ENCODE measurements at places on chromosomes 3 and 15. TPM values are rescaled to one million over a fixed set of nuclear protein-coding genes. Genes with fewer than 3 reads are reported as not detected.

The ANKRD63 gene
- 2.5 TPM for total RNA-seq

The COL8A1 gene
- total RNA-seq, result 2.7 TPM

The ADAMTS7 gene
- 0.83 TPM for total RNA-seq

The TBC1D2B gene
- total RNA-seq, result 26.0 TPM

The SLC2A2 gene
- not detected for total RNA-seq

The PLAAT1 gene
- 0.75 TPM for total RNA-seq

The CPNE4 gene
- total RNA-seq, result 5.7 TPM

- H3K27ac ChIP-seq, result no peak overlapping the region
- H3K27me3 ChIP-seq, result no peaks in the 10 kb centered on the region
- H3K36me3 ChIP-seq, result no peaks in the 10 kb centered on the region
- peak; percentile 4 for DNase-seq
Measured at GRCh38 chr3:104388619-104389018, 978.1 kb upstream of the ALCAM start.

GRCh38 chr3:86410587-86410986 is 580.4 kb downstream of the VGLL3 start:
- H3K4me3 ChIP-seq, result no peak overlapping the region
- H3K27me3 ChIP-seq, result no peaks in the 10 kb centered on the region
- DNase-seq, result no peak

GRCh38 chr3:4908433-4909156 is 70.6 kb upstream of the BHLHE40 start:
- H3K36me3 ChIP-seq, result no peaks in the 10 kb centered on the region
- no peak for DNase-seq
- H3K4me1 ChIP-seq, result no peaks in the 10 kb centered on the region
- no peak overlapping the region for H3K4me3 ChIP-seq

DNA sequence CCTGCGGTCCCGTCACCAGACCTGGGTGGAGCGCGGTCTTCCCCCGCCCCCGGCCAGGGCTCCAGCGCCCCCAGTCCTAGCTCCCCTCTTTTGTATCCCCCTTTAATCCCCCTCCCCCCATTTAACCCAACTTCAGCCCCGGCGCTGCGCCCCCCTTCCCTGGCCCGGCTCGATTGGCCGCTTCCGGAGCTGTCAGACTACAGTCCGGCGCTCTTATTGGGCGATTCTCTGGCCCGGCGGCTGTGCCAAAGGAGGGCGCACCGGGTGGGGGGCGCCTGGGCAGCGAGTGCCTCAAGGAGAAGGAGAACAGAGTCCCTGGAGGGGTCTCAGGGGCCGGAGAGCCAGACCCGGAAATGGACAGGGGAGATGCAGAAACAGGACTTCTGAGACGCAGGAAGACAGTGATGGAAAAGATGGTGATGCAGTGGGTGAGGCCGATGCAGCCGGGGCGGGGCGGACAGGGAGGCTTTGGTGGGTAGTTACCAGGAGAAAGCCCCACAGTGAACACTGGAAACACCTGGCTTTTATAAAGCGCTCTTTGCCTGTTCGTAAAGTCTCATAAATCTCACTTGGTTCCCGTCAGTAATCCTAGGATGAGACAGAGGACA is 1.2 kb upstream of the ADCY5 start:
- H3K27ac ChIP-seq, result no peak overlapping the region
- H3K27me3 ChIP-seq, result peaks cover 73% of the 10 kb centered on the region
- no peaks in the 10 kb centered on the region for H3K36me3 ChIP-seq
- H3K4me1 ChIP-seq, result no peaks in the 10 kb centered on the region

DNA sequence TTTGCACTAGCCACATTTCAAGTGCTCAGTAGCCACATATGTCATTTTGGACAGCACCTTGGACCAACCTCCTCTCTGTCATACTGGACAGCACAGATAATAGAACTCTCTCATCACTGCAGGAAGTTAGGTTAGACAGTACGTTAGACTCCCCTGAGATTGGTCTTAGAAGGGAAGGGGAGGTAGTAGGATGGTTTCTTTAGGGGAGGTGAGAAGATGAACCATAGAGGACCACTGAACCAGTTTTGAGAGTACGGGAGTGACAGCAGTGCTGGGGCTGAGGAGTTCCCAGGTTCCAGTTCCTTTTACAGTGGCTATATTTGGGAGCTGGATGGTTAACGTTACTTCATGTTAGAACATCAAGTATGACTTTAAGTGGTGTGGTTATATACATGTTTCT is 7.8 kb downstream of the LRCH3 start:
- no peaks in the 10 kb centered on the region for H3K36me3 ChIP-seq
- no peak overlapping the region for H3K27ac ChIP-seq
- no peak for DNase-seq

DNA sequence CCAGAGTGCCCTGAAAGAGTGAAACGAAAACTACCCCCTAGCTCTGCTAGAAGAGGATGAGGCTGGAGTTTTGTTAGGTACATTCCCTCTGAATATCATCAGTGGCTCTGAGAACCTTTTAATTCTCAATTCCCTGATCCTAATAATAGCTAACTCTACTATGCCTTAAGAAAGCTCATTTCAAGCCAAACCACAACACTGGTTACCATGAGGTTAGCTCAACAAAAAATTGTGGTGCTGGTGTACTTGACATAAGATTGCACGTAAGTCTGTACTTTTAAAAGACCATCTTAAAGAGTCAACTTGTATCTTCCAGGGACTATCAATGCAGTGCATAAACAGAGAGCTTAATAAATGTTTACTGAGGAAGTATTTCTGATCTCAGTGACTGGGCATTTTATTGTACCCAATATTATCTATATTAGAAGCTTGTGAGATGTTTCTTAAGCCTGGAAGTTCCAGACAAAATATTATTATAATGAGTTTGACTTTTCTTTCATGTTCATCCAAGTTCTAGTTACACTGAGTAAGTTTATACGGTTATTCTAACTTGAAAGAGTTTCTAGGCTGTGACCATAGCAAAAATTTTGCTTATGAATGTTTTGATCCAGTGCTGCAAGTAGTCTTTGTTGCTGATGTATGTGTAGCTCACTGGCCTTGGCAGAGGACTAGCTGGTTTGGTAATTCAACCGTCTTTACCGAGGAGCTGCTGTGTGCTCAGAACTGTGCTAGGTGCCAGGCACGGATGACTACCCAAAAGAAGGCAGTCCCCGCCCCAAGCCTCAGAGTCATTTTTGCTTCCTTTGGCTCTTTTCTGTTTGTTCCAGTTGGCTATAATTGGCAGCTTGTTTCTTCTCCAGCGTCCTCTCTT is 334.4 kb upstream of the TRIM42 start:
- H3K36me3 ChIP-seq, result no peaks in the 10 kb centered on the region
- no peak for DNase-seq
- no peaks in the 10 kb centered on the region for H3K4me1 ChIP-seq
- H3K27ac ChIP-seq, result no peak overlapping the region

DNA sequence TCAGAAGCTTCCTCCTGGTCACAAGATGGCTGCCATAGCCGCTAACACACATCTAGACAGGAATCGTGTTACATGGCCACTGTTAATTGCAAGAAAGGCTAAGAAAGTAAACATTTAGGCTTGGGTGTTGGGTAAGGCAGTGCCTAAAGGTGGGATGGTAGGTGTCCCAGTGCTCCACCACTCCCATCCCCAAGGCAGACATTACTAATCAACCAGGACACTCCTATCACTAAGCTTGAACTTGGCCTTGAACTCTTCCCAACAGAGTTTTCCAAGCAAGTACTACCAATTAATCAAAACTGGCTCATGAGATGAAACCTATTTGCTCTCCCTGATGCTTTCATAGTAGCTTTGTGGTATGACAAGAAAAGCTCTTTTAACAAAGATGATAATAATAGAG is 37.9 kb upstream of the C3orf80 start:
- H3K36me3 ChIP-seq, result no peaks in the 10 kb centered on the region
- H3K4me3 ChIP-seq, result no peak overlapping the region
- H3K27ac ChIP-seq, result no peak overlapping the region
- peaks cover 25% of the 10 kb centered on the region for H3K4me1 ChIP-seq
- no peaks in the 10 kb centered on the region for H3K27me3 ChIP-seq
